ENCODE measurements at places on chromosomes 13 and 19.
A peak's percentile ranks its signal among the peaks of the same experiment; 100 is the strongest.

GRCh38 chr13:54433493-54434206 is 1405.0 kb downstream of the OLFM4 start:
- no peak for DNase-seq

GRCh38 chr19:50695251-50696093 is 24.1 kb downstream of the SHANK1 start:
- peak; percentile 64 for DNase-seq

- no peak for DNase-seq
Observed at GRCh38 chr19:42419309-42419708, 7.9 kb downstream of the LIPE start.

GRCh38 chr13:35698911-35699576 is 222.6 kb upstream of the MAB21L1 start:
- DNase-seq, result no peak

GRCh38 chr19:39390451-39390750 is 505 bp downstream of the PAF1 start:
- DNase-seq, result no peak

GRCh38 chr19:10690341-10690781 is 10.9 kb upstream of the QTRT1 start:
- no peak for DNase-seq

- no peak for DNase-seq
Observed at GRCh38 chr13:51057906-51058305, 53.2 kb downstream of the C13orf42 start.

DNA sequence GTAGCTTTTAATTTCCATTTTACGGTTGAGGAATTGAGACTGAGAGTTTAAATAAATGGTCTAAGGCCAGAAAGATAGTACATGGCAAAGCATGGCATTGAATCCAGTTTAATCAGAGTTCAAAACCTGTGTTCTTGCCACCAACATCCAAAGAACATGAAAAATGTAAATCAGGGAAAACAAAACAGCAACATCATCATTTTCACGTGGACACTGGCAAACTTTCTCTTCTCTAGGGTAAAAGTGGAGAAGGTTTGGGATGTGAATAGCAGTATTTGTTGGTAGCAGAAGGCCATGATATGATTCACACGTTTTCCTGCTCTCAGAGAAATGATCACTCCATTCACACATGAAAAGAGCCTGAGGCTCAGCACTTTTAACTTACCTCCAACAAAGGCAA is 357.7 kb downstream of the UQCRFS1 start:
- no peak for DNase-seq

- DNase-seq, result no peak
Observed at GRCh38 chr13:71137101-71137500, 729.9 kb downstream of the DACH1 start.

GRCh38 chr13:98879127-98879520 is 98.7 kb downstream of the DOCK9 start:
- no peak for DNase-seq

DNA sequence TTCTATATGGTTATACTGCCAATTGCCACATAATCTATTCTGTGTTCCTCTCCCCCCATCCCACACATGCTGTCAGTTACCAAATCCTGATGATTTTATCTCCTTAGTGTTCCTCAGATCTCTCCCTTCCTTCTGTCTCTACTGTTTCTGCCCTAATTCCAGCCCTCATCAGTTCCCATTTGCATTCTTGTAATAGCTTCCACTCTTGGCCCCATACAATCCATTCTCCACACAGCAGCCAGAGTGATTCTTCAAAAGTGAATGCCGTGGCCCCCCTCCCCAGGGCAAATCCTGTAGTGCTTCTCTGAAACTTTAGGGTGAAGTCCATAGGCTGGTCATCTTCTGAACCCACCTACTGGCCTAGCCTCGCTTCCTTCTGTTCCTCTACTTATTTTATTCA is 114.4 kb downstream of the ZAR1L start:
- DNase-seq, result no peak

- DNase-seq, result no peak
Observed at GRCh38 chr19:45097776-45098520, 5.0 kb downstream of the PPP1R37 start.

DNA sequence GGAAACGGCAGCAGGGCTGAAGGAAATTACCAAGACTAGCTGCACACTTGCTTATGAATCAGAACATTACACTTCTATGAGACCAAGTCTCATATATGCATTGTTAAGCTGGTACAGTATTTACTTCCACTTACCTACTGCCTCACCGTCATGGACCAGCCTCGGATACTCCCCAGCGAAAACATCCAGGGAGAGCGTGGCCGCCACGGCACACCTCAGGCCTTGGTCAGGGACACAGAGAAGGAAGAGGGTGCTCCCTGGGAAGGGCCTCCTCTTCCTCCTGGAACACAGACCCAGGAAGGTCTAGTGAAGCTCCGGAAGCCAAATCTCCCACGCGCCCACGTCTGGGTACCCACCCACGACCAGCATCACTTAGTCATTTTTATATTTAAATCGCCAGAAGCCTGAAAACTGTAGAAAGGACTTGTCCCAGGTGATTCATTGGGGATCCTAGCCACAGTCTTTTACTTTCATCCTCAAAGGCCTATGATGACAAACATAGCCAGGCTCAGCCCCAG is 24.4 kb upstream of the MTIF3 start:
- DNase-seq, result no peak

DNA sequence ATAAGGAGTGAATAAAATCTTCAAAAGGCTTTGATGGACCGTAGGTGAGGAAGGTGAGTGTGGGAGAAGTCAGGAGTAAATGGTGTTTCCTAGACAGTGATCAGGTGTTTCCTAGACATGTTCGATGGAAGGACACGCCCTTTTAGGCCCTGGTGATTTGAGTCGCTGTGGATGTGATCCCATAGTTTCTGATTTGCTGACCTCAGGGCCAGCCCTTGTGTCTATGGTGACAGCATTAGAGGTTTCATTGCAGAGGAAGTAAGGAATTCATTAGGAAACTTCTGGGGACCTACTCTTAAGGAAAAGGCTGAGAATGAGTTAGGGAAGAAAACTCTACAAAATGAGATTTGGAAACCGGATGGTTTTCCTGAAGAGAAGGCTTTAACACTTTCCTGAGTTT is 31.5 kb upstream of the RNF113B start:
- no peak for DNase-seq

GRCh38 chr13:65653613-65654012 is 1576.5 kb downstream of the PCDH9 start:
- DNase-seq, result no peak

DNA sequence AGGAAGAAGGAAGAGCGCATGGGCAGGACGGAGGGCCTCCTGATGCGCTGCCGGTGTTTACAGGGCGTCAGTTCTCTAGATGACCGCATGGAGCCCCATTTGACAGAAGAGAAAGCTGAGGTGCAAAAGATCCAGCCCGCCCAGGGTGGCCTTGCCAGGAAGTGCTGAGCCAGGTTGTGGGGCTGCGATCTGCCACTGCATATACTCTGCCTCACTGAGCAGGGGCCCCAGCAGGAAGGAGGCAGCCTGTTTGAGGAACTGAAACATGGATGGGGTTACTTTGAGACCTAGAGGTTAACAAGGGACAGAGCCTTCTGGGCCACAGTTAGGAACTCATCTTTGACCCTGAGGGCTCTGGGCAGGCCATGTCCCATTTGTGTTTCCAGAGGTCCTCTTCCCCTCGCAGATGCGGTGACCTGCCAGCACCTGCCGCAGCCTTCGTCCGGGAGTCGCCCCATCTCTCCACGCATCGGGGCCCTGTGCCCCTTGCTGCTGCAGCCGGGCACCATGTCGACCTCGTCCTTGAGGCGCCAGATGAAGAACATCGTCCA is 3.2 kb downstream of the EPN1 start:
- DNase-seq, result no peak

DNA sequence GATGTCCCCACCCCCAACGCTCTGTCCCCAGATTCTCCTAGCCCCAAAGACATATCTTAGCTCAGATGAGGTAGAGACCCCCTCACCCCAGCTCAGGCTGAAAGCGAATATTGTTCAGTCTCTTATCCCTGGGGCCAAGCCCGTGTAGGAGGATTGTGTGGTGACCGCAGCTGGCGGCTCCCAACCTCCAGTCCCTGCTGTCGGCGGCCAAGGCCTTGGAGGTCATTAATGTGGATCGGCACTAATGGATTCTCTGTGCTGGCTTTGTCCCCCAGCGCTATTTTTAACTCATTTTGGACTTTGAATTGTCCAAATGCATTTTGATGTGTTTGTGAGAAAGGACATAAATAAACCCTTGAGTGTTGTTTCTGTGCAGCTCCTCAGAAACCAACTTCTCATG is 124.2 kb downstream of the UQCRFS1 start:
- DNase-seq, result no peak

DNA sequence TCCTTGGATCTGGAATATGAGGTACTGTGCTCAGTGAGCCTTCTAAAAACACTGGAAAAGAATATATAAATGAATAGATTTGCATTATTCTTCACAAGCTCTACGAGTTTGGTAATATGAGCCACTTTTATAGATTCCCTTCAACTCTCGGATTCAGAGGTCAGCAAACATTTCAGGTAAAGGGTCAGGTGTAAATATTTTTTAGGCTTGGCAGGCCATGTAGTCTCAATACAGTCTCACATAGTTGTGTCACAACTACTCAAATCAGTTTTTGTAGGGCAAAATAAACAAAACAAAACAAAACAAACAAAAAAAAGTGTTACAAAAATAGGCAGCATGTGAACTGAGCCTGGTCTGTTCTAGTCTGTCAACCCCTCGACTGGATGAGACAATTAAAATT is 57.4 kb downstream of the PSPC1 start:
- no peak for DNase-seq

DNA sequence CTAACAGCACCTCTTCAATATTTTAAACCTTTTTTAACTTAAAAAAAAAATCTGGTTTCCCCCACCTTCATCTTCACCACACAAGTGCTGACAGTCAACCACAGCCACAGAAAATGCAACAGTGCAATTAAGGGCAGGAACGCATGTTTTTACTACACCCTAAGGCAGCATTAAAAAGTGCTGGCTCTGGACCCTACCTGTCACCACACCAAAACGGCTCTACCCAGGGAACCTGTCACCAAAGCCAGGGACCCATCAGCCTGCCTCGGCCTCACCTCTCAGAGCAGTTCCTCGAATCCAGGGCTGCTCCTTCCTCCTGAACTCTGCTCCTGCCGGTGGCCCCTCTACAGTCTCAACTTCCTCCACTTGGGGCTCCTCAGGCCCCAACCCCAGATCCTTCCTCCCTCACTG is 22.5 kb upstream of the SLC35E1 start:
- no peak for DNase-seq

GRCh38 chr13:106284358-106284757 is 251.1 kb downstream of the EFNB2 start:
- DNase-seq, result no peak

DNA sequence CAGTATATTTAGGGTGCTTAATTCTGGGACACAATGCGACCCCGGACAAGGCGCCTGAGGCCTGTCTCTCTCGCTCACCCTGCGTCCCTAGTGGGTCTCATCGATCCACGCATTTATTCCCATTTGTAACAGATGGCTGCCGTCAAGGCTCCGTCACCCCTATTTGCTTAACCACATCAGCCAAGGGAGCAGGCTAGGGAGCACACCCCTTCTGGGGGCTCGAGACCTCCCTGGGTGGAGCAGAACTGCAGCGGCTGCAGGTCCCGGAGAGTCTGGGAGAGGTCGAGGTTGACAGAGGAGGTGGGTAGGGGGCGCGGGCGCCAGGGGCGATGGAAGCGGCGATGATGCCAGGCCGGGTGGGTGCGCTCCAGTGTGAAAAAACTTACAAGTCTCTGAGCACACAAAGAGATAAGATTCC is 507 bp downstream of the ALG5 start:
- DNase-seq, result peak; percentile 57

- no peak for DNase-seq
Observed at GRCh38 chr13:48242677-48243076, 9.7 kb downstream of the ITM2B start.

- DNase-seq, result no peak
Observed at GRCh38 chr19:52307275-52307674, 10.3 kb downstream of the ZNF480 start.
